ENCODE measurements at places on chromosomes 3 and 15.

GRCh38 chr3:97658668-97659285, 105.8 kb upstream of the ARL6 start:
- DNase-seq = no peak

DNA sequence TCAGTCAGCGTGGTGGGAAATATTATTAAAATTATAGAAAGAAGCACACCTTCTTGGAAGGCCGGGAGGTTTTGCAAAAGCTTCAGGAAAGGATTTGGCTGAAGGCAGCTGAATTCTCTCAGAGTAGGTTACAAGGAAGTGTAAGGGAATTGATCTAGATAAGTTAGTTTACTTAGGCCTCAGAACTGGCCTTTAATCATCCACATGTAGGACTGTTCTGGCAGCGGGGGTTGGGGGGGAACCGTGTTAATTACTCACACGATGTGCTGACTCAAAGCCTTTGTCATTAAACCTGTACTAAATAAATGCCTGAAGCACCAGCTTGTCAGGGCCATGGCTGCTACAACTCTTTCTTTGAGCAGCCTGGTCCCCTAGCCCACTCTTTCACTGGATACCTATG, 12.8 kb downstream of the ASB14 start:
- DNase-seq = no peak

DNA sequence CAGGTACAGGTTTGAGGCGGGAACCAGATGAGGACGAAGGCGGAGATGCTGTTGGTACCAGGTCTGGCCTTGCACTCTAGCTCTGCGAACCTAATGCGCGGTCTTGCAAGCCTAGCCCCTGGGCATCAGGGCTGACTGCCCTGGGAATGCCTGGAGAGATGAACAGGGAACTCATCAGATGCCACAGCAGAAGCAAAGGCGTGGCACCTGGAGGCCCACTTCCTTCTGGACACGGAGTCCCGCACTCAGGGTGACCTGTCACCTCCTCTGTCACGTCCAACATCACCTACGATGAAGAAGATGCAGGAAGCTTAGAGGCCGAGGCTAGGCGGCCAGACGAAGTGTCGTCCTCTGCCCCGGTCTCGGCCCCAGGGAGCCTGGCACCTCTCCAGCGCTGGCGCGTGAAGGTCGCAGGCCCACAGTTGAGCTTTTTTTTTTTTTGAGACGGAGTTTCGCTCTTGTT, 9.4 kb downstream of the RPLP1 start:
- no peak for DNase-seq

- DNase-seq = no peak
Observed at GRCh38 chr3:52393131-52393807, 51.6 kb downstream of the SEMA3G start.

DNA sequence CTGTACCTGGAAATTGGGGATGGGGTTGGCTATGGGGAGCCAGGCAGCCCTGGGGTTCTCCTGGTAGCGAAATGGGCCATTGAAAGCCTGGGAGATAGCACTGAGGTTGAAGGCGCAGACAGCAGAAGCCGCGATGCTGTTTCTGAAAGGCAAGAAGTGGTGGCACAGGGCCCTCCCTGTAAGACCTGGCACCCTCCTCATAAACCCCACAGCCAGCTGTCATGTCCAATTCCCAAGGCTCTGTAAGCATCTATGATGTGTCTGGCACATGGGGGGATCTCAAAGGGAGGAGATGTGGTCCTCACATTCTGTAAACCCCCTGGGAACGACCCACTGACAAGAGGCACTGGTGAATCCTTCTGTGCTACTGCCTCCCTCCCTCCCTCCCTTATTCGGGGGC, 104.0 kb downstream of the SEMA5B start:
- DNase-seq = no peak

GRCh38 chr15:37103163-37103435, 2.8 kb upstream of the MEIS2 start:
- no peak for DNase-seq

DNA sequence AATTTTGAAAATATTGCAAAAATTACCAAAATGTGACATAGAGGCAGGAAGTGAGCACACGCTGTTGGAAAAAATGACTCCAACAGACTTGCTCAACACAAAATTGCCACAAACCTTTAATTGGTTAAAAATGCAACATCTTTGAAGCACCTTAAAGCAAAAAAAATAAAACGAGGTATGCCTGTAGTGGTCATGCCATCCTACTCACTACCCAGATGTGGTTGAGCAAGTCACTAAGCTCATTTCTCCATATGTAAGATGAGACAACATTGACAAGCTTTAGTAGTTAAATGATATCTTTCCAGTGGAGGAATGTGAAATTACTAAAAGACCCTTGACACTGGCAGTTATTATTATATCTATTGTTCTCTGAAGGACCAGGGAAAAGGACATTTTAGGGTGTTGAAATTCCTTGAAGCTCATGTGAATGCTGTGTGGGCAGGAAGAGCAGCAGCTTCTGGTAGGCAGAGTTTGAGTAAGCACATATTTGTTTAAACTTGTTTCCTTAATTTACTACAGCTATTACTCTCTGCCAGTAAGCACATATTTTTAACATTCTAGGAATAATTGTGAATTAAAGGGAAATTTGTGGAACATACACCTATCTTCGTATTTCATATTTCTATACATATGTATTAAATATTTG, 131.6 kb upstream of the P2RY1 start:
- no peak for DNase-seq

All from CD4-positive, alpha-beta T cell treated with Interleukin-6 at 100 ng/mL for 8 hours (primary cell).